NCI-H2227 treated with DMSO at 0.1 percent for 48 hours (cell line): ENCODE measurements at places on chromosomes 4 and X.

- DNase-seq, result no peak
Observed at GRCh38 chrX:117977526-117977925, 139.1 kb downstream of the KLHL13 start.

DNA sequence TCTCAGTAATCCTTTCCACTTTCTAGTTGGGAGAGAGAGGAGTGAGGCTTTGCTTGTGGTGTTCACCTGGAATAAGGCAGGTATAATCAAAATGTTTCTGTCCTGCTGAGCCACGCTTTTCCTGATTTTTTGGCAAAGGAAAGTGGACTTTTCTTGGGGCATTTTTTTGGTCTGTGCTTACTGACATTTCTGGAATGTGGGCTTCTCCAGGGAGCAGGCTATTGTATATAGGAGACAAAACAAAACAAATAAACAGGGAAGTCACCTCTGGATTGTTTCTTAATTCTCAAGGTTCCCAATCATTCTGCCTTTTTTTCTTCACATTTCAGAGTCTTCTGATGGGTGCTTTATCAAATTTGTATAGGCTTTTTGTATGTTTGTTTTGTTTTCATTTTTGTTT lies 25.7 kb upstream of the RP2 start:
- no peak for DNase-seq

DNA sequence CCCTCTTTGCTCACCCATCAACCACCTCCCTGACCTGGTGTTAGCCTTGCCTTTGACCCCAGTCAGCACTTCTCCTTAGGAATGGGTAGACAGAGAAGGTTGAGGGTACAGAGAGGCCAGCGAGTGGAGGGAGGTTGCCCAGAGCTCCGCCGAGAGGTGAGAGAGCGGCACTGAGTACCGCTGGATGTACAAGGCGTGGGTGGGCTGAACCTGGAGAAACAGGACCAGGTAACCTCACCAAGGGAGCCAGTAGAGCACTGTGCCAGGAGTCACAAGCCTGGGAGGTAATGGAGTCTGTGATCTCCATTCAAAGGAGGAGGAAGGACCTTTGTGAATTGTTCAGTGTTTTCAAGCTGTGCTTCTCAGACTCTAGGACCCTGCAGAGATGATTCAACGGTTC lies 256.2 kb downstream of the EVC2 start:
- DNase-seq, result no peak

GRCh38 chr4:1513936-1514483 lies 107.8 kb upstream of the NKX1-1 start:
- no peak for DNase-seq

DNA sequence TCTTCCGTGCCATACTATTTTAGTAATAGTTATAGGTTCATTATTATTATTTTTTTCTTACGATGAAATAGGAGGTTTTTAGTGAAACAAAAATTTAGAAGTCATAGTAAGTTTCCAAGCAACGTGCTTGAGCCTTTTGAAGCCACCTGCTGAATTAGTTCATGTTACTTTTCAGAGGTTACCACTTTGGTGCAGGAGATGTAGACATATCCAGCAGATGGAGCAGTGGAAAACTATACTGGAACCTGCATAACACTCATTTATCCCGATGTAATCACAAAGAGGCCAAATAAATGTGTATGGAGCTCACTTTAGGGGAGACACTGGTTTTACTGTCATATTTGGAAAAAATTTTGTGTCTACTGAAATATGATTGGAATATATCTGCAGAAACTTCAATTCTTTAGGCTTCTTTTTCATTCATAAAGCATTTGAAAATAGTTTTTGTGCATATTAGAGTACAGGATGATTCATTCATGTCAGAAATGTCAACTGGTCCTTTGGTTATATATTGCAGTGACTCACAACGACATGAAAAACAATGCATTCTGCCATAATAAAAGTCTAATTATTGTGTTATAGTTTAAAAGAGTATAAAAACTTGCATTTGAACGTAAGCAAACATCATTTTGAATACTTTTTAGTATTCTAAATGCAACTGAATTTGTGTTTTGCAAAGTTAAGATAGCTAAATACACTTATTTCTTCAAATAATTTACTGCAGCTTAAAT lies 2182.9 kb upstream of the TENM3 start:
- peak; percentile 37 for DNase-seq

DNA sequence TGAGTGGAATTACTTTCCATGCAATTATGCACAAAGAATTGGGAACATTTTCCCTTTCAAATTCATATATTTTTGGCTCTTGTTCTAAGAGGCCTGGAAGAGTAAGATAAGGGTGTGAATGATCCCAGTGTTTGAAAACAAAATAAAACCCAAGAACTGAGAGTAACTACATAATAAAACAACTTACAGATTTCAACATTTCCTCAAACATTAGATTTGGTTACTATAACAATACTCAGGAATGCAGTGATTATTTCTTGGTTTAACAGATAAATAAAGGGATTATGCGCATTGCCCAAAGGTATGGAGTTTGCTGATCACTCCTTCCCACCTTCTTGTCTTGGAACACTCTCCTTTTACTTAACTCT lies 292.5 kb downstream of the CAMK2D start:
- DNase-seq, result no peak

GRCh38 chr4:145154573-145154972 lies 25.8 kb downstream of the OTUD4 start:
- no peak for DNase-seq

DNA sequence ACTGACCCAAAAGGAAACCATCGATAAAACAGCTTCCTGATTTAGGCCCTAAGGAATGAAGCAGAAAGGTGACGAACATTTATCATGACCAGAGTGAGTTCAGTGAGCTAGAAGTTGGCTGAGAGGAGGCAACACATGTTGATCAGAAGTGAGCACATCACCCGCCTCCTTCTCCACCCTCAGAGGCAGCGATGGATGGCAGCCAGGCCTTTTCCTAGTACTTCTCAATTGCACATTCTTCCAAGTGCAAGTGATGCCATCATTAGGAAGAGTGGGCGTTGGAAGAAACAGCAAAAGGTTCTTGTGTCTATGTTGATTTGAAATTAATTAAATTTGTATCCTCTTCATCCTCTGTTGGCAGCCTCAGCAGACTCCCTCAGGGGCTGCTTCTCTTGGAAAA lies 51.7 kb downstream of the TMEM154 start:
- no peak for DNase-seq

- no peak for DNase-seq
Observed at GRCh38 chrX:23365541-23365940, 30.9 kb downstream of the PTCHD1 start.

DNA sequence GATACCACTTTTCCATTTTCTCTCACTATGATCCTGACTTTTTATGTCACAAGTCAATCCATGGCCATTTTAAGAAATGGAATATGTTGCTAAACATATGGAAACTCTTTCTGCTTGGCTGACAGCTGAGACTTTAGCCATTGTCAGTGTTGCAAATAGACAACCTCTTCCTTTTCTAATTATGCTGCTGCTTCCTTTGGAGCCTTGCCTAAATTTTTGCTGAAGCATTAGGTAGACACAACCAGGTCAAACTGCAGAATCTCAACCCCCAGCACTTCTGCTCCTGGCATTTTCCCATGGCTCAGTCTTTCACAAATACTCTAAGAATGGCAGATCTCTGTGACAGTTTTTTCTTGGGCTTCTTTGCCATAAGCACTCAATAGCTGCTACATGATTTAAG lies 543.3 kb downstream of the GRID2 start:
- DNase-seq, result no peak

DNA sequence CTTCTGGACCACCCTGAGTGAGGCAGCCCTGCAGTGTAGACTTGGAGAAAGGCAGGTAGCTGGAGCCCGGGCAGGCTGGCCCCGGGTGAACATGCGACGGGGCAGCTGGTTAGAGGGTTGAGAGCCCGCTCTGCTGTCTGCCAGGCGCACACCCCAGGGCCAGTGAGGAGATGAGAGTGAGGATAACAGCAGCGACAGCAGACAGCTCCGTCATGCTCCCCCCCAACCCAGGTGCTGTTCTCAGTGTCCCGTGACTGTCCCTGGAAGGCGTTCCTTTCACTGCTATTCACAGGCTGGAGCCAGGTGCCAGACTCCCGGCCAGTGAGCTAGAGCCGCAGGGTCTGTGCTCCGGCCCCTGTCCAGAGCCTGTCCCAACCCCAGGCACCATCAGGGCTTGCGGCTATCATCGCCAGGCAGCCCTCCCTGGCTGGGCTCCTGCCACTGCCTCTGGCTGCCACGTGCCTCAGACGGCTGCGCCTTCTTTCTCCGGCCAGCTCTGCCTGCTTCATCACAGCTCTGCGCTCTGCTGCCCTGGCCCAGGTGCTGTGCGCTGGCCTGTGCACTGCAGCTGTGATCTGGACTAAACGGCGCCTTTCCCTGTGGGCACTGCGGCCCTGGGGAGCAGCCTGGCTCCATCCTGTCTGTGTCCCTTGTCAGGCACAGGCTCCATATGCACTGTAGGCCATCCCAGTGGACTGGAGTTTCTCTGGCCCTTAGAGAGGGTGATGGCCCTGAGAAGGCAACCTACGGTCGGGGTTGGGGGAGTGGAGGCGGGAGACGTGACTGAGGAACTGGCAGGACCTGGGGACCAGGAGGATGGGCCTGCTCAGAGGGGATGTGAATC lies 19.8 kb downstream of the NSG1 start:
- DNase-seq, result no peak

- no peak for DNase-seq
Observed at GRCh38 chrX:48520455-48520854, 1.2 kb upstream of the EBP start.

- DNase-seq, result no peak
Observed at GRCh38 chr4:150155391-150155790, 77.1 kb downstream of the DCLK2 start.

DNA sequence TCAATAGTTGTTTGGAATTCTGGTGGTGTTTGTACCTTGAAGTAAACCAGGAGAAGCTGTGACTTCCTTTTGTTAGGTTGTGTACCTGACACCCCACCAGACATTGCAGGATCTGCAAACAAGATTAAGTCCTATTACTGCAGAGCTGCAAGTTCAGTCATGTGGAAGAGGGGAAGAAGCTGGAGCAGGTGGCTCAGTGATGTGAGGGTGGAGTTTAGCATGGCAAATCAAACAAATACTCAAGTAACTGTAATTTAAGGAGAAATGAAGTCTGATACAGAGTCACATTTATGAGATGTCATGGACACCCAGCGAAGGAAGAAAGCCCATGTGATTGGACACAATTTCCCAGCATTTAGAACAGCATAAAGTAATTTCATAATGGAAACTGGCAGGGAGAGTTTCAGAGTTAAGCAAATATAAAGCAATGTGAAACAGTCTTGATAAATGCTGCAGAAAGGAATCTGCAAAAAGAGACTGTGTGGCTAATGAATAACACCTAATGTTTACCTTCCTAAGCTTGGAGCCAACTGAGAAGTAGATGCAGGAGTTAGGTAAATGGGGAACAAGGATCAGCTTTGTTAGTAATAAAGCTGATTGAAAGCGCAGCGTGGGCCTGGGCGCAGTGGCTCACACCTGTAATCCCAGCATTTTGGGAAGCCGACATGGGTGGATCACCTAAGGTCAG lies 249.1 kb downstream of the GBA3 start:
- no peak for DNase-seq

- no peak for DNase-seq
Observed at GRCh38 chrX:65196758-65197360, 220.6 kb upstream of the ZC4H2 start.

GRCh38 chrX:105462186-105462585 lies 241.7 kb upstream of the TEX13A start:
- no peak for DNase-seq

GRCh38 chr4:165190591-165191347 lies 16.6 kb upstream of the KLHL2 start:
- no peak for DNase-seq

GRCh38 chrX:29852767-29853166 lies 362.6 kb upstream of the MAGEB2 start:
- no peak for DNase-seq

- no peak for DNase-seq
Observed at GRCh38 chrX:67652543-67652942, 108.7 kb downstream of the AR start.

- DNase-seq, result no peak
Observed at GRCh38 chrX:139770366-139770765, 62.4 kb upstream of the MCF2 start.

- no peak for DNase-seq
Observed at GRCh38 chr4:142683997-142684396, 162.1 kb downstream of the INPP4B start.

DNA sequence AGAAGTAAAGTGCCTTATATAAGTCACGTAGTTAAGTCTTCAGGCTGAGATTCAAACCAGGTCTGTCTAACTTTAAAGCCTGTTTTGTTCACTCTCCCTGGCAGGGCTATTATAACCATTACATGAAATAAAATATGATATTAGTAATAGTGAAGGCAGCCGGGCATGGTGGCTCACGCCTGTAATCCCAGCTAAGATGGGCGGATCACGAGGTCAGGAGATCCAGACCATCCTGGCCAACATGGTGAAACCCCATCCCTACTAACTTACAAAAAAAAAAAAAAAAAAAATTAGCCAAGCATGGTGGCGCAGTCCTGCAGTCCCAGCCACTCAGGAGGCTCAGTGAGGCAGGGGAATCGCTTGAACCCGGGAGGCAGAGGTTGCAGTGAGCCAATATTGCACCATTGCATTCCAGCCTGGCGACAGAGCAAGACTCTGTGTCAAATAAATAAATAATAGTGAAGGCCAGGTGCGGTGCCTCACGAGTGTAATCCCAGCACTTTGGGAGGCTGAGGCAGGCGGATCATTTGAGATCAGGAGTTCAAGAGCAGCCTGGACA lies 22.1 kb upstream of the SOWAHD start:
- DNase-seq, result no peak
